ENCODE measurements at places on chromosomes 1 and 21.
A peak's percentile ranks its signal among the peaks of the same experiment; 100 is the strongest.

GRCh38 chr1:86516335-86516734, 30.5 kb upstream of the CLCA4 start:
- DNase-seq, result no peak

GRCh38 chr21:26332867-26333266, 162.3 kb upstream of the APP start:
- no peak for DNase-seq

- DNase-seq, result no peak
These were observed 1477.6 kb downstream of the KCNT2 start for GRCh38 chr1:195130598-195130997.

- DNase-seq, result no peak
These were observed 63.1 kb upstream of the IFNLR1 start for GRCh38 chr1:24250224-24250623.

DNA sequence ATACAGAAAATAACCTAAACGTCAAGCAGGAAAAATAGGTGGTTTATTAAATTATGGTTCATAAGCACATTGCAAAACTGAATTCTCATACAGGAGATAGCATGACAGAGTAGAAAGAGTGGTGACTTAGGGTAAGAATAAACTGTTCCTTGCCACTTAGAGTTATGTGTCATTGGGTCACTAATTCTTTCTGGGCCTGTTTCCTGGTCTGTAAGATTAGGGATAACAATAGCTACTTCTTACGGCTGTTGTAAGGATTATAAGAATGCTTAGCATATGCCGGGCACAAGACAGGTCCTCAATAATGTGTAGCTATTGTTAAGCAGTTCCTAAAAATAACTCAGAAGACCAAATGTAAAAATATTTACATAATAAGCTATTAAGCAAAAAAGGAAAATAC, 24.2 kb downstream of the SNRNP40 start:
- DNase-seq, result no peak

- DNase-seq, result no peak
These were observed 8.6 kb upstream of the C1QTNF12 start for GRCh38 chr1:1255078-1255477.

DNA sequence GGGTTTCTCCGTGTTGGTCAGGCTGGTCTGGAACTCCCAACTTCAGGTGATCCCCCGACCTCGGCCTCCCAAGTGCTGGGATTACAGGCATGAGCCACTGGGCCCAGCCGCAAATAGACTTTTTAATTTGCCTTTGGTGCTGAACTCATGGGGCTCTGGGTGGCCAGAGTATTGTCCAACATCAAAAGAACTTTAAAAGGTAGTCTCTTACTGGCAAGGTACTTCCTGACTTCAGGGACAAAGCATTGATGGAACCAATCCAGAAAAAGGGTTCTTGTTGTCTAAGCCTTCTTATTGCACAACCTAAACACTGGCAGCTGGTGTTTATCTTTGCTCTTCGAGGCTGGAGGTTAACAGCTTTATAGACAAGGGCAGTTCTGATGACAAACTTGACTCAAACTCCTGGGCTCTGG, 3.8 kb upstream of the KTI12 start:
- DNase-seq, result peak; percentile 24

GRCh38 chr1:227192163-227192562, 126.1 kb downstream of the CDC42BPA start:
- DNase-seq, result no peak

Data from NCI-H2171 (cell line).